ENCODE measurements at places on chromosomes 7 and 10. TPM values are rescaled to one million over a fixed set of nuclear protein-coding genes. Genes with fewer than 3 reads are reported as not detected.

GPC2 gene
- total RNA-seq: not detected

AKR1D1 gene
- total RNA-seq: not detected

TMEM236 gene
- total RNA-seq: under 0.01 TPM

IFRD1 gene
- total RNA-seq: 29.1 TPM

ADCYAP1R1 gene
- not detected for total RNA-seq

ASAH2B gene
- total RNA-seq: 1.3 TPM

SLC16A9 gene
- 0.65 TPM for total RNA-seq

PLXDC2 gene
- 2.8 TPM for total RNA-seq

GIMAP1 gene
- total RNA-seq: 0.81 TPM

GRM8 gene
- total RNA-seq: not detected

ACTL6B gene
- total RNA-seq: not detected

IFIT2 gene
- 3.6 TPM for total RNA-seq

OPN4 gene
- not detected for total RNA-seq

UCMA gene
- total RNA-seq: not detected

TMEM139 gene
- total RNA-seq: not detected

LHFPL3 gene
- not detected for total RNA-seq

RALA gene
- total RNA-seq: 28.8 TPM

COL13A1 gene
- total RNA-seq: 27.9 TPM

RASA4B gene
- total RNA-seq: 1.1 TPM

AQP1 gene
- total RNA-seq: 7.9 TPM

TMEM243 gene
- 60.1 TPM for total RNA-seq

POP7 gene
- 28.7 TPM for total RNA-seq

PHKG1 gene
- not detected for total RNA-seq

PIK3AP1 gene
- total RNA-seq: not detected

GPR85 gene
- total RNA-seq: not detected

WEE2 gene
- not detected for total RNA-seq

AKR1E2 gene
- total RNA-seq: 3.8 TPM

CYP2C9 gene
- total RNA-seq: not detected

CALML5 gene
- total RNA-seq: not detected

HILPDA gene
- total RNA-seq: 45.0 TPM

DGKI gene
- 0.36 TPM for total RNA-seq

AGAP9 gene
- total RNA-seq: 0.32 TPM

SFTPA1 gene
- total RNA-seq: not detected

CRPPA gene
- total RNA-seq: 1.1 TPM

HKDC1 gene
- total RNA-seq: 0.18 TPM
